ENCODE measurements at places on chromosomes 12 and 14. TPM values are rescaled to one million over a fixed set of nuclear protein-coding genes. Genes with fewer than 3 reads are reported as not detected.

DNA sequence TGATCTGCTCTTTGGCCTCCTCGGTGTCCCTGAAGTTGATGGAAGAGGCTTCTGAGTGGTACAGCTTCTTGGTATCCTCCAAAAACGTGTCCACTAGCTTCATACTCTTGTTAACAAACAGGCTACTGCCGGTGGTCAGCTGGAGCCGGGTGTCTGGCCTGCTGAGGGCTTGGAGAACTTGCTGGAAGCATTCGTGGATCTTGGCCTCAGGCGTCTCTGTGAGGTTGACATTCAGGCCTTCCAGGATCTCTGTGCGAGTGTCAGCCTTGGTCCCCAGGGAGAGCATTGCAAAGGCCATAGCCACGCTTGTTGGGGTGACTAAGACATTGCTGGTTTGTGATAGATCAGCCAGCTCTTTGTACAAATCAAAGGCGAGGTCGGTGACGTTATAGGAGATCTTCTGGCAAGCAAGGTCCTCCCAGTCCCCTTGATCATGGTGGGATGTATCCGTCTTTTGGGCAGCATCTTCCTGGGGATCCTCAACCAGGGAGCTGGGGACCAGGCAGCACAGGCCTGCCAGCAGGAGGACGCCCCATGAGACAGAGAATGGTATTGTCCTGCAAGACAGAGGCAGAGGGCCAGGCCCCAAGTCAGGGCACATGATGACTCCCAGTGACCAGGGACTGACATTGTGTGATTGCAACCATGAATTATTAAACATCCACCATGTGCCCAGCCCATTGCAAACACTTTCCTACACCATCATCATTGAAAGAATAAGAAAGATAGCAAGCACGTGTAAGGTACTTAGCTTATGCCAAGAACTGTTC, 22.1 kb downstream of the SERPINA1 start:
- no peak for DNase-seq

GRCh38 chr14:61026526-61026925, 45.5 kb downstream of the SLC38A6 start:
- no peak for DNase-seq

DNA sequence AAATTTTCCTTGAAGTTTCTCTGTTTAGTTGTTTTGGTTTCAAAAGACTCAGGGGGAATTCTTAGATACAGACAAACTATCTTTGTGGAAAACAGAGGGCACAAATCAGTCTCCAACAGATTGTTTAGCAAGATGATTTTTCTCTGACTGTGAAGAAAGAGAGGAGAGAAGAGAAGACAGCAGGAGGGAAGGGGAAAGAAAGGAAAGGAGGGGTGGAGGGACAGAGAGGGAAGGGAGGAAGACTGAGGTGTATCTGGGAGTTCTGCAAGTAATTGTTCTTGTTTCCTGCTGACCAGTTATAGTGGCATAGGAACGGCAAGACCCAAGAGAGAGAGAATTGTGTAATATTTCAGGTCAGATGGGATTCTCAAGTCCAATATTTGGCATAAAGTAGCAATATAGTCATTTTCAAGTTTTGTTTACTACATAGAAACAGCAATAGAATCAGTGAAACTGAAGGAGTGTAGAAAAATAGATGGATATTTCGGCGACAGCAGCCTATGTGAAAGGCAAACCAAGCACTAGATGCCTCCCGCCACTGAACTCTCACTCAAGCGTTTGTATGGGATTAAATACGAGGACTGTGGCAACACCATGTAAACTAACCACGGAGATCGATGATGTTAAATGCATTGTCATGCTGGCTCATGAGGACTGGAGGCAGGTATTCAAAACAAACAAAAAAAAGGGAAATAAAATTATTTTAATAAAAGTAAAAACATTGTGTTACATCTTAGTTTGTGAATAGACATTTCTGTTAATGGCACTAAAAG, 342.5 kb downstream of the SLC16A7 start:
- DNase-seq, result no peak

DNA sequence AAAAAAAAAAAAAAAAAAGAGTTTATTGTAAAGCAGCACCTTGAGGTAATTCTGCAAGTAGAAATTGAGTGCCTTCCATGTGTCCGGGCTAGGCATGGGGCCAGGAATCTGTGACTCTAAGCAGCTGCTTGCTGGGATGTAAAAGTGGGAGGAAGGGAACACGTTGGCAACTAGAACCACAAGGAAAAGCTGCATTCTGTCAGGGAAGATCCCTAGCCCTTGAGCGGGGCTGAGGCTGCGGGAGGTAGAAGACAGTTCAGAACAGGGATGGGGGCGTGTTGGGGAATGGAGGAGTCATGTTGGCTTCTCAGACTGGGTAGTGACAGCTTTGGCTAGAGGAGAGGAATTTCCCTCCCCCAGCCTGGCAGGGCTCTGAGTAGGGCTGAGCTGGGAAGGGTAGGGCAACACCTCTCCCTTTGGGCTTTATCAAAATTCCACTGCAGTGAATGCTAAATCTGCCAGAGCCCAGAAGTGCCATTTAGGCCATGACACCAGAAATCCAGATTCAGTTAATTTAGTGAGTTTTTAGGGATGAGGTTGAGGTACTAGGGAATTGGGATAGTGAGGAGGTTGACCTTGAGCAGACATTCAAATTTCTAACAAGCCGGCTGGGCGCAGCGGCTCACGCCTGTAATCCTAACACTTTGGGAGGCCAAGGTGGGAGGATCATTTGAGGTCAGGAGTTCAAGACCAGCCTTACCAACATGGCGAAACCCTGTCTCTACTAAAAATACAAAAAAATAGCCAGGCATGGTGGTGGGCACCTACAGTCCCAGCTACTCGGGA, 3.4 kb upstream of the TRAFD1 start:
- no peak for DNase-seq

DNA sequence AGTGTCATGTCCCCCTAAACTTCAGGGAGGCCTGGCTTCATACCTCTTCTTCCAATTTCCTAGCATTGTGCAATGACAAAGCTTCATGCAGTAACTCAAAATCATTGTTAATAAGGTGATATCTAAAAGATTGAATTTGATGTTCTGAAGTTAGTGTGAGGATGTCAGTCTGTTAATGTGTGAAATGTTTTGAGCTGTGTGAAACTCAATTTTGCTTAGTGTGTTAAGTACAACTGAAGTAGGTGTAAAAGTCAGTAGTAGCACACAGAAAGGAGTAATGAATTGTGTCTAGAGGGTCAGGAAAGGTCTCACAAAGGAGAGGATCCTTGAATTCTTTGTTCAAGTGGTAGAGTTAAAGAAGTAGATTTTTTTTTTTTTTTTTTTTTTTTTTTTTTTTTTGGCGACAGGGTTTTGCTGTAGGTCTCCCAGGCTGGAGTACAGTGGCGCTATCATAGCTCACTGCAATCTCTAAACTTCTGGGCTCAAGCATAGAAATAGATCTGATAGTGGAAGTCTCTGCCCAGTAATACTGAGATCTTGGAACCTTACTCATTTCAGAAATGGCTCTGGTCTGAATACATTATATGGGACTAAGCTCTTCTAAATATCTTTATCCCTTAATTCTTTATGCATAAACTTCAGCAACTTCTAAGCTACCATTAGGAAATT, 63.9 kb downstream of the FUT8 start:
- DNase-seq, result no peak

DNA sequence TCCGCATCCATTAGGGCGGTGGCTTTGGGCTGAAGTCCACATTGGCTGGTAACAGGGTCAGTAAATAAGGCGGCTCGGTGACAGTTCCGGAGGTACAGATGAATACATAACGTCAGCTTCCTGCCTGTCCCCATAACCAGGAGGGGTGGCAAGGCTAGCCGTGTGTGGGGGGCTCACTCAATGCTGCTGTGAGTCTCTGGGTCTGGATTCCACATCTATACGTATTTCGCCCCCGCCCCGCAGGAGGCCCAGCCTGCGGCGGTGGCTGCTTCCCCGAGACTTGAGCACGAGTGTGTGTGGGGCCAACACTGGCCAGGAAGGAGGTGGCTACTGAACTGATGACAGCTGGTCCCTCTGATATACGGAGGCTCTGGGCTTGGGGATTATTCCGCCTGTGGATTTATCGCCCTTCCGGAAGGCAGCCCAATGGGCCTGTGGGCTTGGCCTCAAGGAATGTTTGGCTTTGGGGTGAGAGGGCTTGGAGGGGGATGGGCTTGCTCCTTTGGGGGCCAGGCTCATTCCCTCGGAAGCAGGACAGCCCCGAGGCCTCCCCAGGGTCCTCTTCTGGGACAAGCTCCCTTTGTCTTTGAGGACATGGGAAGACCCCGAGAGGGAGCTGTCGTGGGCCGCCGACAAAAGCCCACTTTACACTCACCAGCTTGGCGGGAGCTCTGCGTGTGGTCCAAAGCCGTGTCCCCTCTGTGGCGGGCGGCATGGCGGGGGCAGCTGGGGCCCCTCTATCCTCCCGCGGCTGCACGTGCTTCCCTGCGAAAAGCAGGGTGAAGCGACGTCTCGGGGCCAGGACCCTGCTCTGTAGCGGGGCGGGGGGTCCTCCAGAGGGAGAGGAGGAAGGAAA, 82.1 kb downstream of the KIF26A start:
- DNase-seq, result no peak

- DNase-seq, result no peak
Observed at GRCh38 chr12:50200552-50201273, 33.5 kb upstream of the CERS5 start.

- DNase-seq, result peak; percentile 26
Observed at GRCh38 chr14:92780444-92781232, 13.5 kb upstream of the GOLGA5 start.

- DNase-seq, result no peak
Observed at GRCh38 chr14:33040372-33041140, 101.9 kb downstream of the NPAS3 start.

DNA sequence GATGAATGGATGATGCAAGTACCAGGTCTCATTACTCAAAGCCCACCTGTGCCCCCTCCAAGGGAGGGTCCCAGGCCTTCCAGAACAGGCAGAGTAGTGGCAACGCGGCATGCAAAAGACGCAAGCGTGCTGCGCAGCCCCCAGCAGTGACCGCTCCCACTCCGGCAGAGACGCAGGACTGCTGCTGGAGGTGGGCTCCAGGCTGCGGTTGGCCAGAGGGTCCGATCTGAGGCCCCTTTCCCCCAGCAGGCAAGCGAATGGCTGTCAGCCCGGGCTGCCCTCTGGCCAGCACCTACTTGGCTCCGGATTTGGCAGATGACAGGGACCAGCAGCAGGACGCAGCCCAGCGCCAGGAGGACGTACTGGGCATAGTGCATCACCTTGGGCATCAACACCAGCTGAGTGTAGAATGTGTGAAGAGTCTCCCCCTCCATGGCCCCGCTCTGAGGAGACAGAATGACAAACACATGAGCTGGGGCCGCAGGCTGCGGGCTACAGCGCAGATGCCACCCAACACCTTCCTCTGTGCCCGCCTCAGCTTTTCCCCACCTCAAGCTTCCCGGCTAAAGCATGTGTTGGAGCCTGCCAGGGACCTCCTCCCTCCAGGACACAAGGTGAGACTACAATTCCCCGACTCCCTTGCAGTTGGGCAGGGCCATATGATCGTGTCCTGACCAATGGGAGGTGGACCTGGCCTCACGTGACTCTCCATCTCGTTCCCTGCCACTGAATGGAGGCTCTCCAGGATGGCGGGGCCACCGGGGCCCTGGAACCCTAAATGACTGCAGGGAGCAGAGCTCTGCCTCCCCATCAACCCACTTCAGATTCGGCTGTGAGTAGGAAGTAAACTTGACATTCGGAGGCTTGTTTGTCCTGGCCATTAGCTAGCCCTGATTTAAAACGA, 77.4 kb downstream of the SCARB1 start:
- no peak for DNase-seq

DNA sequence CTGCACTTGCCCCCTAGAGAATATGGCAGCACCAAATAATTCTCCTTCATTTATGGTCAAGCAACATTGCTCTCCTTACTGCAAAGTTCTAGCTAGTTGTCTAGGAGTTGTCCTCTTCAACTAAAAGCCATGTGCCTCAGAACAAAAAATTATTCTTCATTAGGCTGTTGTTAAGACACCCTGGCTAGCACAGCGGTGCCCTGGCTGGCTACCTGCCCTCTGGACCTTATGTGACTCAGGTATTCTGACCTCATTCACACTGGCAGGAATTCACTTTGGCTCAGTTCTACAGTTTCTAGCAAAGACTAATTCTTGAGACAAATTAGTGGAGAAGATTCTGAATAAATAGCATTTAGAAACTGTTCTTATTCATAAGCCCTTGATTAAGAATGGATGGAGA, 224.4 kb upstream of the KRR1 start:
- no peak for DNase-seq

DNA sequence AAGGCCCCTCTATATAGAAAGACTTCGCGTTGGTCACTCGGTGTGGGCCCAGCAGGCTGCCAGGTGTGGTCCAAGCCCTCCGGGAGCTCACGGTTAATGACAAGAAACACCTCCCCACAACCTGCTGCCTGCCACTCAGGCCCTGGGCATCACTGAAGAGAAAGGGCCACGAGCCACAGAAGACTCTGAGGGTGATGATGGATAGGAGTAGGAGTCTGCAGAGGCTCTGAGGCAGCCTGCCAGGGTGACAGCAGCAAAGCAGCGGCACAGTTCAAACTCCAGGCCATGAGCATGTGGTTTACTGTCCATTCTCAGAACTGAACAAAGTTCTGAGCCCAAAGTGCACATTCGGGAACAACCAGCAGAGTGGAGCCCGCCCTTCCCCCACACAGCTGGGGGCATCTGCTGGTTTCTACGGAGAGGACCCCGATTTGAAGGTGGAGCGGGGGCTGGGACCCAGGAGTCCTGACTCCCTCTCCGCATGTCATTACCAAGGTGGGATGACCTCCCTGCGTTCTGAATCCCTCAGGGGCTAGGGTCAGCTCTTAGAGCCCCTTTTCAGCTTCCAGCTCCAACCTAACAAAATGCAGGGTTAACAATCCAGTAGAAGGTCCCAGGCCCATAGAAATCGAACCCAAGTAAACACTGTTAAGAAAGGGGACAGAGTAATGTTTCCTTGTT, 65.8 kb downstream of the VWF start:
- DNase-seq, result no peak

Gene KRT6C
- total RNA-seq, result not detected

Gene IRAK3
- total RNA-seq, result 1.8 TPM

Gene ANO4
- not detected for total RNA-seq

Gene TECPR2
- total RNA-seq, result 12.5 TPM

Gene SERPINA10
- not detected for total RNA-seq

Gene KDM5A
- 94.6 TPM for total RNA-seq

Gene SMIM41
- not detected for total RNA-seq

Gene INHBE
- 0.08 TPM for total RNA-seq

Gene RASAL1
- total RNA-seq, result 0.35 TPM

Data from activated CD4-positive, alpha-beta memory T cell treated with anti-CD3 and anti-CD28 coated beads, Interleukin-2, amount 10 ng/mL, durations not matched to agents 7 days and 5 days (primary cell).